Pancreas (tissue), 10 donors: ENCODE measurements at places on chromosomes 5 and 9.

DNA sequence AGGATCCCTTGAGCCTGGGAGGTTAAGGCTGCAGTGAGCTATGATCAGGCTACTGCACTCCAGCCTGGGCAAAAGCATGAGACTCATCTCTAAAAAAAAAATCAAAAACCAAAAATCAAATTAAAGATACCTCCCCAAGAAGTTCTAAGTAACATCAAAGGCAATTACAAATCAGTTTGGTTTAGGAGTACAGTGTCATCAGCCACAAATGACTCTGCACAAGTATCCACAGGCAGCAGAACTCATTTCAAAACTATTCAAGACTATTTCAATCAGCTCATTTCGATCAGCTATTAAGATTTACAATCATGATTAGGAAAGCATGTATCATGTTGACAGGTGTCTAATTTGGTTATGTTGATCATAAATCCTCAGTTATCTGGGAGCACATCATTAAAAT is 19.1 kb downstream of the TRMO start:
- no peak for DNase-seq

GRCh38 chr5:83991566-83992224 is 271.0 kb upstream of the HAPLN1 start:
- DNase-seq = no peak

- DNase-seq = no peak
Observed at GRCh38 chr5:7878381-7878873, 9.5 kb downstream of the MTRR start.

DNA sequence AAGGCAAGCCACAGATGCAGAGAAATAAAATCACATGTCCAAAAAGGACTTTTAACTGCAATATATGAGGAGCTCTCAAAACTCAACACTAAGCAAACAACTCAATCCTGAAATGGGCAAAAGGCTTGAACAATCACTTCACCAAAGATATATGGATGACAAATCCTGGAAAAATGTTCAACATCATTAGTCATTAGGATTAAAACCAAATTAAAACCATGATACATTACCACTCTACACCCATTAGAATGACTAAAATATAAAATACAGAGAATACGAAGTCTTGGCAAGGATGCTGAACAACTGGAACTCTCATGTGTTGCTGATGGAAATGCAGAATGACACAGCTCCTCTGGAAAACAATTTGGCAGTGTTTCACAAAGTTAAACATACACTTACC is 277.4 kb downstream of the TLE1 start:
- no peak for DNase-seq

DNA sequence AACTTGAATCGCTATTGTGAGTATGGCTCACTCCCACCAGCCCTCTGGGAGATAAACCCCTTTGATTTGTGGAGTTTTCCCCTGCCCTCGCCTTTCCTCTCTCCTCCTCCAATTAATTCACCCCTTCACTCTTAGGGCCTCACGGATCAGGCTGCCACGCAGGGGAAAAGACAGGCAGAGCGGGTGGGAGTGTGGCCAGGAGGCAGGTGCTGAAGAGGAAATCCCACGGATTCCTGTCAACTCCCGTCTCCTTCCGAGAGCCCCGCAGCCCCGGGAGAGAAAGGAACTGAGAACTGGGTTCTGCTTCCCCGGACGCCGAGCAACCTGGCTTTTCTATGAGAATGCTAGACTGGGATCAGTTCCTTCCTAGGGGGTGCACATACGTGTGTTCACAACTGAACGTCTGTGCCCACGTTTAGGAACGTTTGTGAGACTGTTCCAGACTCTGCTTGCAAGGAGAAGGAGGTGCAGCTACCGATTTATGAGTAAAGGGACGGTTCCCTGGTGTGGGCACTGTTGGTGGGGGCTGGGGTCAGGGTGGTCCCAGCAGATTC is 314.5 kb upstream of the TLE4 start:
- DNase-seq = no peak

GRCh38 chr5:172771439-172772111 is 580 bp upstream of the DUSP1 start:
- no peak for DNase-seq

DNA sequence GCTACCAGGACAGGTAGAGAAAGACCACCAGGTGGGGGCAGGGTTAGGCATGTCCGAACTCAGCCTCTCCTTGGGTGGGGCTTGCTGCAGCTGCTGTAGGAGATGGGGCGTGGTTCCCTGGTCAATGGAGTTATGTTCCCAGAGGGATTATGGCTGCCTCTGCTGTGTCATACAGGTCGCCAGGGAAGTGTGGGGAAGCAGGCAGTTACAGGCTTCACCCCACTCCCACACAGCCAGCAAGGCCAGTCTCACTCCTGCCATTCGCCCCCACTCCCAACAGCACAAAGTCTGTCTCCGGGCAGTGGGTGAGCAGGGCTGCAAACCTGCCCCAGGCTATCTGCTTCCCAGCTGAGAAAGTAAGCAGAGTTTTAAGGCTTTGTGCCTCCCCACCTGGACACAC is 20.0 kb upstream of the CEP72 start:
- DNase-seq = peak; percentile 28

- DNase-seq = no peak
Observed at GRCh38 chr5:146388386-146388785, 49.7 kb downstream of the POU4F3 start.

- DNase-seq = no peak
Observed at GRCh38 chr5:76689321-76690036, 26.4 kb upstream of the F2R start.

GRCh38 chr5:173271419-173271818 is 36.4 kb upstream of the NKX2-5 start:
- no peak for DNase-seq

- no peak for DNase-seq
Observed at GRCh38 chr5:21573416-21574314, 1279.5 kb downstream of the CDH12 start.

DNA sequence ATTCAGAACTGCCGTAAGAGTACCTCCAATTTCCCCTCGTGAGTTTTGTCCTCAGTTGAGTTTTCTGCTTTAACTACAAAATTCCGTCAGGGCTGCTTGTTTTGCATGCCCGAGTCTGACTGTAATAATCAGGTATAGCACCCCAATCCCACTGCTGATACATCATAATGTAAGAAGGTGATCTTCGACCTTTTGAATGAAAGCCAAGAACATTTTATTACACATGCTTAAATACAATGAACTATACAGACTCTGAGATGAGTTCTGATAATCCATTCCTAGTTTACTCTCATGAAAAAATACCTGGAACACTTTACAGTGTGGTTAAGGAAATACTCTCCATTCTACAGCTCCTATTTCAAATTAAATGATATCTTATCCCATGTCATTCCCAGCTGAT is 49.2 kb upstream of the TSLP start:
- DNase-seq = no peak

DNA sequence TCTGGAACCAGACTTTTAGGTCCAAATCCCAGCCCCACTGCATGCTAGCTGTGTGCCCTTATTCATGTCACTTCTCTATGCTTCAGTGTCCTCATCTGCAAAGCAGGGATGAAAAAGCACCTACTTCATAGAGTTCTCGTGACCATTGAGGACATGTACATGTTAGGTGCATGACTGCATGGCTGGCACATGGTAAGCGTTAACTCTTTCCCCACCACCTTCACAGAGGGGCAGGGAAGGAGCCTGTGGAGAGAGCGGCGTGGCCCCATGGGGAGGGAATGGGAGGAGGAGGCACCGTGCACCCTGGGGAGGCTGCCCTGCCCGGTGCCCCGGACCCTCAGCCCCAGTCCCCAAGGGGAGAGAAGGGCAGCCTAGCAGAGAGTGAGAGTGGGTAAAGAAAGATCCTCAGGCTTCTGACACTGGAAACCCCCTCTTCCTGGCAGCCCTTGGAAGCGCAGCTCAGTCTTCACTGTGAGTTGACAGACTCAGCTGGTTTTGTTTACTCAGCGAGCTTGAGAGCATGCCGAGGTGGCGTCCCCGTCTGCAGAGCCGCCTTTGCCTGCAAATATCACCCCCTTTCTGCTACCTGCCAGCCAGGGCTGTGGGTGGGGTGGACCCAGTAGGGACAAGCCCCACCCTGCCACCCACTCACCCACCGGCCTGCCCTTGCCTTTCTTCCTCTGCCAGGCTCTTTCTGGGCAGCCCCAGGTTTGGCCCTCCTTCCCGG is 10.6 kb upstream of the ANGPTL2 start:
- DNase-seq = no peak

DNA sequence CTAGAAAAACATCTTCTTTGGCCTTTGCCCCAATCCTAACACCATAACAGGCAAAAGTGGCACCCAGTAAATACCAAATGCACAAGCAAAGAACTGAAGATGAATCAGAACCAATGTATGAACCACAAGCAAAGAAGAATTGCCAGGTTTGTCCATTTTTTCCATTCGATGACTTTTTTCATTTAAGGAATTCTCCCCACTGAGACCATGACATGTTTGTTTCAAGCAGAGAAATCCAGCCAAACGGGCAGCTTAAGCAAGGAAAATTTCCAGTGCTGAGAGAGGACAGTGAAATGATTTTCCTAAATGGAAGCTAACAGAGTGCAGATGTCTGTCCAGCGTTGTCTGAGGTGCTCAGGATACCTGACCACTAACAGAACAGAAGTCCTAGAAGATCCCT is 203.7 kb downstream of the ADAMTS12 start:
- no peak for DNase-seq

DNA sequence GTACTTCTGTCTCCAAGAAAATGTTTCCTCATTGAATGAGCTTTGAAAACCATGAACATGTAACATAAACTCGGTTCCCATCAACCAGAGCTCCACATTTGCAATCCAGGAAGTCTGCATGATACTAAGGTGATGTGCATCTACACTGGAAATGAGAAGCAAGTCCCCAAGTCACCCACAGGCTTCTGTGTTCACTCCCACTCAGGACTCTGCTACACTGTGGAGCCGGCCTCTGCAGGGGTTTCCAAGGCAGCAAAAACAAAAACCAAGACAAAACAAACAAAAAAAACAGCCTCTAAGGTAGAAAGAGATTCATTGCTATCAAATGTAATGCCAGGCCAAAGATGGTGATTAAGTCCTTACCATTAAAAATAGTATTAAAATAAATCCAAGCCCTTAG is 593.7 kb downstream of the IRX1 start:
- DNase-seq = no peak

GRCh38 chr9:137772281-137772873 is 105.2 kb upstream of the CACNA1B start:
- no peak for DNase-seq

GRCh38 chr5:35608881-35609779 is 8.5 kb upstream of the SPEF2 start:
- DNase-seq = no peak

DNA sequence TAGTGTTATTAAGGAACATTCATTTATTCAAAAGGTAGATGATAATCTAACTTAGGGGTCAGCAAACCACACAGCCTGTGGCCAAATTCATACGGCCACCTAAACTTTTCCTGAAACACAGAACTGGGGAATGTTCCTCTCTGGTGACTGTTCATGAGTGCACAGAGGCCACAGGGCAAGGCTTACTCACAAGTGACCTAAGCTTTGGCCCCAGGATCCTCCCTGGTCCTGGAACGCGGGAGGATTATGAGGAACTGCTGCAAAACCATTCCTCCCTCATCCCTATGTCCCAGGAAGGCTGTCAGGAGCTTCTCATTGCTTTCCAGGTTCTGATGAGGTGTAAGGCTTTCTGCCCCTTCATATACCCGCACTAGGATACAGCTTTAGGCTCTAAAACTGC is 397.6 kb downstream of the SEMA5A start:
- DNase-seq = no peak

DNA sequence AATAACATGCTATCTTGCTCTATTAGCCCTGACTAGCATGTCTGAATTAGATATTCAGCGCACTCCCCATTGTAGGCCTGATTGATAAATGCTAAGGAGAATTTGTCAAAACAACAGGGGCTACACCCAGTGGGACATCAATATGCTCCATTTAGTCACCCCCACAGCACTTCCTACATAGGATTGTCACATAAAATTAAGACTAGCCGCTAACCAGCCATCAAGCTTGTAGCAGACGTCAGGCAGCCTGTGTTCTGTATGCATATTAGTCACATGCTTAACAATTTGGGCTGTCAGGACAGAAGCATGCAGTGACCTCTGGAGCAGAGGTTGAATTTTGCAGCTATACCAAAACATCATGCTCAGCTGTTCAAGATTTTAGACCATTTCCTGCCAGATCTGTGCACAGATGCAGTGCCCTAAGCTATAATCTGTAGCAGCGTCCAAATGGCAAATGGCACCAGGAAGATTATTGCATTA is 197.4 kb upstream of the ISL1 start:
- DNase-seq = no peak

GRCh38 chr5:102139029-102139428 is 157.1 kb downstream of the SLCO4C1 start:
- no peak for DNase-seq

GRCh38 chr5:96067251-96067650 is 105.6 kb upstream of the ELL2 start:
- no peak for DNase-seq

- DNase-seq = no peak
Observed at GRCh38 chr5:138605254-138605972, 30.2 kb upstream of the HSPA9 start.

GRCh38 chr9:137924761-137925369 is 47.3 kb downstream of the CACNA1B start:
- no peak for DNase-seq

DNA sequence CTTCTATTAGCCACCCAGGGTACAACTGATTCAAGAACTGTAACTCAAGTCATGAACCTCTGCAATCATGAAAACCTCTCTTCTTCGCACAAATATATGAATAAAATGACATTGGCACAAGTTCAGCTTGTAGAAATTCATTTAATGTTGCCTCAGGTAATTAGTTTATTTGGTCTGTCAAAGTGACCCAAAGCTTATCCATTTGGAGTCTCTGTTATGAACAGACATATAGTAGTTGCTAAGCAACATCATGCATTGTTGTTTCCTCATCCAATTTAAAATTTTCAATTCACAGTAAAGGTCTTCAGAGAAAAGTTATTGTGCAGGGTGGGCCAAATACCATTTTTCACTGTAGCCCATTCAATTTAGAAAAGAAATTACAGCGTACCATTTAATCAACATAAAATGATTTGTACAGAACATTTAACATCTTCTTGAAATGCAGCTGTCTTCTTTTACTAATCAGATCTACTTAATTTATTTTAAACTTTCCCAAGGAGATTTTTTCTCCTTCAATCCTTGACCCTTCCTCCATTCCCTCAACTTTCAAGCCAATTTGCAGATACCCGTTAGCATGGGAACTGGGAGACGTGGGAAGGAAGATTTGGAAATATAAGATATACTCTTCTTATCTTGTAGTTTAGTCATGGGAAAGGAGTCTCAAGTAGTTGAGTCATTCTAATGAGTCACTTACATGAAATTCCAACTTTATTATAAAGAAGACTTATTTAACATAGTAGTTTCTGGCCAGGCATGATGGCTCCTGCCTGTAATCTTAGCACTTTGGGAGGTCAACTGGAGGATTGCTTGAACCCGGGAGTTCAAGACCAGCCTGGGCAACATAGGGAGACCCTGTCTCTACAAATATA is 231.3 kb downstream of the ATPSCKMT start:
- no peak for DNase-seq

- DNase-seq = no peak
Observed at GRCh38 chr5:1652873-1653697, 129.3 kb upstream of the LPCAT1 start.

GRCh38 chr5:114332925-114333324 is 28.9 kb upstream of the KCNN2 start:
- DNase-seq = no peak

- DNase-seq = no peak
Observed at GRCh38 chr9:89806371-89807100, 201.7 kb downstream of the GADD45G start.

- no peak for DNase-seq
Observed at GRCh38 chr9:83430681-83431080, 107.5 kb downstream of the FRMD3 start.

- no peak for DNase-seq
Observed at GRCh38 chr9:105497704-105498103, 49.9 kb downstream of the FSD1L start.
